ENCODE measurements at places on chromosomes 12 and 14. TPM values are rescaled to one million over a fixed set of nuclear protein-coding genes. Genes with fewer than 3 reads are reported as not detected.

The ACVR1B gene
- polyA plus RNA-seq, result 1.8 TPM

DNA sequence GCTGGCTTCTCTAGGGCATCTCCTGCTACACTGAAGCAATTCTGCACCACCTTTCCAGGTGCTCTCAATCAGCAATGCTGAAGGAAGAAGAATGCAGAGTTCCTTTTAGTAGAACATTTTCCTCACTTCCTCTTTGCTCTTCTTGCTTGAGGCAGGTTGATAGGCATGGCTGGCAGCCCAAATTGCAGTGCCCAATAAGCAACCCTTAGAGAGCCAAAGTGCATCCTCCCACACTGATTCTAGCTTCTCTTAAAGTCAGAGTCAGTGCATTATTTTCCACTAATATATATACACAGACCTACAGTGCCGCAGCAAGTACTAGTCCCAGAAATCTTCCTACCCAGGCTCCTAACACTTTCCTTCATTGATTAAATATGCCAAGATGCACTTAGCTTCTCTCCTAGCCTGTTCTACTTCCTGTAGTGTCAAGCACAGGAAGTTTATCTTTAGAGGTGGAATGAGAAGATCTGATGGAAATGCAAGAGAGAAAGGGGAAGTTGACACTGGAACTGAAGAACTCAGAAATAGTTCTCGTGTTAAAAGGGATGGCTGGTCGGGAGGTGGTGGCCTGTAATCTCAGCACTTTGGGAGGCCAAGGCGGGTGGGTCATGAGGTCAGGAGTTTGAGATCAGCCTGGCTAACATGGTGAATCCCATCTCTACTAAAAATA lies 132.7 kb downstream of the SSPN start:
- no peak overlapping the region for H3K27ac ChIP-seq
- no peaks in the 10 kb centered on the region for H3K36me3 ChIP-seq
- H3K4me3 ChIP-seq, result no peak overlapping the region
- peak; percentile 48 for DNase-seq
- peaks cover 10% of the 10 kb centered on the region for H3K4me1 ChIP-seq
- H3K27me3 ChIP-seq, result no peaks in the 10 kb centered on the region

The TSPAN19 gene
- not detected for polyA plus RNA-seq

GRCh38 chr12:52754135-52754534 lies 23.0 kb downstream of the KRT76 start:
- H3K27me3 ChIP-seq, result no peaks in the 10 kb centered on the region
- DNase-seq, result no peak
- H3K4me3 ChIP-seq, result no peak overlapping the region
- H3K27ac ChIP-seq, result no peak overlapping the region
- no peaks in the 10 kb centered on the region for H3K4me1 ChIP-seq

The TAS2R8 gene
- polyA plus RNA-seq, result not detected

DNA sequence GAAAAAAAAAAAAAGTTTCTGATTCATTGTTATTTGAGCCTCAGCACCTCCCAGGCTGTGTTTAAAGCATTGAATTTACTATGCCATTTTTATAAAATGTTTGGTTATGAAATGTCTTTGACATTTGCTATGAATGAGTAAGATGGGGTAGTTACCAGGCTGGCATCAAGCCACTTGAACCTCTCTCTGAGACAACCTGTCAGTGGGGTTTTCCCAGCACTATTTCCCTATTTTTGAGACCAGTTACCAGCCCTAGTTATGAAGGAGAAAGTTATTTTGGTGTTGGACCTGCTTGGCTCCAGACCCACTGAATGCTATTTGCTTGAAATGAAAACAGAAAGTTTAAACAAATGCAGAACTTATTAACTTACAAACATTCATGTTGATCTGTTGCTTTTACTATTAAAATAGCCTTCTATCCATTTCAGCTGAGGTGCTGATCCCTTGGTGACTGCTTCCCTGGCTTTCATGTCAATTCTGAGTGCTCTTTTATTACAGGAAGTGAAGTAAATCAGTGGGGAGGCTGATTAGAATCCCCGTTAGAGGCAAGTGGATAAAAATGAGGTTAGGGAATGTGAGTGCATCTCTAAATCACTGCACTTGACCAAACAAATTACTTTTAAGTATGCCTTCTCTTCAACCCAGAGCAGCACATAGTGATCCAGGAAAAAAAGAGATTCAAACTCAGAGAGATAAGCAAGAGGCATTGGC lies 37.8 kb downstream of the LLPH start:
- H3K27ac ChIP-seq, result peak overlapping the region; percentile 37
- peak; percentile 90 for DNase-seq
- H3K4me1 ChIP-seq, result no peaks in the 10 kb centered on the region

- peaks cover 2% of the 10 kb centered on the region for H3K27me3 ChIP-seq
- H3K4me3 ChIP-seq, result no peak overlapping the region
- DNase-seq, result no peak
- no peaks in the 10 kb centered on the region for H3K36me3 ChIP-seq
Measured at GRCh38 chr14:52080158-52080800, 11.4 kb upstream of the NID2 start.

DNA sequence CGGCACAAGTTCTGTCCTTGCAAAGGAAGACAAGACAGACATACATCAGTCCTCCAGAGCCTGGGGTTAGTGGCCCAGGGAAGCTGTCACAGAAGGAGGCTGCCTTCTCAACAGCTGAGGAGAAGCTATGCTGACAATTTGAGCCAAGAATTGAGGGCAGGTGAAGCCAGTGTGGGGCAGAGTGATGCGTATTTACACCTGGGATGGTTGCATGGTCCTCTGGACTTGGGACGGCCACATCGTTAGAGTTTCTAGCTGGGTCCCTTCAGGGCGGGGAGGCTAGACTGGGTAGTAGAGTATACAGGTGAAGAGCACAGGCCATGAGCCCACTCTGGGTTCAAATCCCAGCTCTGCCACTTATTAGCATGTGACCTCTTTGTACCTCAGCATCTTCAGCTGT lies 16.5 kb downstream of the KRT85 start:
- DNase-seq, result no peak
- no peaks in the 10 kb centered on the region for H3K4me1 ChIP-seq
- H3K36me3 ChIP-seq, result no peaks in the 10 kb centered on the region
- no peak overlapping the region for H3K27ac ChIP-seq

DNA sequence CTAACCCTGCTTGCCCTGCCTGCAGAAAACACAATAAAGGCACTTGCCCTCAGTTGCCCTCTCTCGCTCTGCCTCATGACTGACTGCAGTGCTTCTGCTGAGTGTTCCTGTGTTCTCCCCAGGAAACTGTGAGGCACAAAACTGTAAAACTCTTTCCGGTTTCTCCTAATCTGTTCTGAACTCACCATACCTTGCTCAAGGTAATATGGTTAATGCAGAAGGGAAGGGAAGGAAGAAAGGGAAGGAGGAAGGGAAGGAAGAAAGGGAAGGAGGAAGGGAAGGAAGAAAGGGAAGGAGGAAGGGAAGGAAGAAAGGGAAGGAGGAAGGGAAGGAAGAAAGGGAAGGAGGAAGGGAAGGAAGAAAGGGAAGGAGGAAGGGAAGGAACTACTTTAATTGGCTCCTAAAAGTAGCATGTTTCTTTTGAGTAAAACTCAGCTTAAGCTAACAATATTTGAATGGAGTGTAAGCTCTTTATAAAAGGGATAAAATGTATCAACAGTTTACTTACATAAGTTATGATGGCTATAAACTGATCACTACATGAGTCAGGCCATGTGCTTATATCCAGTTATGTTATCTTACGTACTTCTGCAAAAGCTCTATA lies 334.0 kb upstream of the CLEC14A start:
- no peaks in the 10 kb centered on the region for H3K4me1 ChIP-seq
- H3K36me3 ChIP-seq, result no peaks in the 10 kb centered on the region
- H3K27me3 ChIP-seq, result no peaks in the 10 kb centered on the region

The CISTR gene
- polyA plus RNA-seq, result not detected

DNA sequence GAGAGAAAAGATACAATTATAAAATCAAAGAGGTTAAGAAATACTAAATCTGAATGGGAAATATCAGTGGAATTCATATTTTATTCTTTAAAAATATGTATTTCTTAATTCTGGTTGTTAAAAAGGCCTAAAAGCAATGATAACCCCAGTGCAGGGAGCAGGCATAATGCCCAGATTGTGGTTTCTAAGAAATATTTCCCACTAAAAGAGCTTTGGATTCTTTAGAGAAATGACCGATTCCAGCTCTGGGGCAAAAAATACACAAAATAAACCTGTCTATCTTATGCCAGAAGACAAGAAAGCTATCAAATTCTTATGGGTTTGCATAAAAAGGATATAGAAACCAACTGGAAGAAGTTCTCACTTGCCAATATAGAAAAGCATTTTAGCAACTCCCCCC lies 71.6 kb downstream of the PDE6H start:
- H3K36me3 ChIP-seq, result no peaks in the 10 kb centered on the region
- H3K4me3 ChIP-seq, result no peak overlapping the region
- no peaks in the 10 kb centered on the region for H3K27me3 ChIP-seq
- H3K4me1 ChIP-seq, result no peaks in the 10 kb centered on the region

- H3K27me3 ChIP-seq, result no peaks in the 10 kb centered on the region
- no peaks in the 10 kb centered on the region for H3K36me3 ChIP-seq
- no peaks in the 10 kb centered on the region for H3K4me1 ChIP-seq
- no peak overlapping the region for H3K27ac ChIP-seq
- DNase-seq, result no peak
Measured at GRCh38 chr14:47660158-47660557, 15.2 kb downstream of the MDGA2 start.

DNA sequence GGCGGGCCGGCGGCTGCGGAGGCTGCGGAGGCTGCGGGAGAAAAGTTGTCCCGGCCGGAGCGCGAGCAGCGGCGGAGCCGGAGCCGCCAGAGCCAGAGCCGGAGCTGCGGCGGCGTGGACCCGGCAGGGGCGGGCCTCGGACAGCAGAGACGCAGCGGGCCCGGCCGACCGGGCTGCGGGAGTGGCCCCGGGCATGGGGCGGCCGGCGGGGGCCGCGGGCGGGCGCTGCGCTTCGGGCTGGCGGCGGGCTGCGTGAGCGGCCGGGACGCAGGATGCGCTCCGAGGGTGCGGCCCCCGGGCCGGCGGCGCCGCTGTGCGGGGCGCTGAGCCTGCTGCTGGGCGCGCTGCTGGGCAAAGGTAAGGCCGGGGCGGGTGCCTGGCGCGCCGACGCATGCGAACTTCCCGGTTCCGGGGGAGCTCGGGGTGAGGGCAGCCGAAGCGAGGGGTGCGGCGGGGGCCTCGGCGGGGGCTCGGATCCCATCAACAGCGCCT lies at the start of gene TMEM132C:
Gene TMEM132C, plus strand, starts transcription at position 40 of the 492 bp plus-strand sequence. Its CDS starts 233 bp downstream, at position 273.
- peaks cover 30% of the 10 kb centered on the region for H3K27me3 ChIP-seq
- H3K27ac ChIP-seq, result no peak within 1 kb of the TSS
- no peaks in the 10 kb centered on the region for H3K4me1 ChIP-seq
- no peak within 1 kb of the TSS for H3K4me3 ChIP-seq

DNA sequence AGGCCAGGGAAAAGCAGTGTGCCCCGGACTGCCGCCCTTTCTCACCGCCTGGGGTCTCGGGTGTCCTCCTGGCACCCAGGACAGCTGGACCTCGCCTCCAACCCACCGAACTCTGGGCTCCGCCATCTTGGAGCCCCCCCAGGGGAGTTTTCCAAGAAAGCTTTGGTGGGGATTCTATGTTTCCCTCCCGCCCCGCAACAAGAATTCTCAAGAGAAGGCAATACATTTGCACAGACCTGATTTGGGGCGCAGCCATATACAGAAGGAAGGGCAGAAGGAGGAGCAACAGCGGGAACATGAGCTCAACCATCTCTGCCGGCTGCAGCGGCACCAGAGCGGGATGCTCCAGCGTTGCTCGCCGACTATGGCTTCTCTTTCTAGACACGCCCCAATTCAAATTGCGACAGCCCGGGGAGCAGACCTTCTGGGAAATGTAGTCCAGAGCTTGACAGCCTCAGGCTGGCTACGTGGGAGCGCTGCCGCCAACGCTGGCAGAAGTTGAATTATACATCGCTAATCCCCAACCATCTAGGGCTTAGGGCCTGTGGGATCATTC lies at the start of gene RDH11:
Gene RDH11, minus strand, starts transcription at position 371 of the 556 bp plus-strand sequence. Its CDS starts 61 bp downstream, at position 310.
- H3K4me3 ChIP-seq, result peak within 1 kb of the TSS; percentile 71
- peaks cover 20% of the 10 kb centered on the region for H3K4me1 ChIP-seq
- H3K27ac ChIP-seq, result peak within 1 kb of the TSS; percentile 68
- no peaks in the 10 kb centered on the region for H3K27me3 ChIP-seq
- DNase-seq, result peak; percentile 84
- H3K36me3 ChIP-seq, result peaks cover 15% of the 10 kb centered on the region

DNA sequence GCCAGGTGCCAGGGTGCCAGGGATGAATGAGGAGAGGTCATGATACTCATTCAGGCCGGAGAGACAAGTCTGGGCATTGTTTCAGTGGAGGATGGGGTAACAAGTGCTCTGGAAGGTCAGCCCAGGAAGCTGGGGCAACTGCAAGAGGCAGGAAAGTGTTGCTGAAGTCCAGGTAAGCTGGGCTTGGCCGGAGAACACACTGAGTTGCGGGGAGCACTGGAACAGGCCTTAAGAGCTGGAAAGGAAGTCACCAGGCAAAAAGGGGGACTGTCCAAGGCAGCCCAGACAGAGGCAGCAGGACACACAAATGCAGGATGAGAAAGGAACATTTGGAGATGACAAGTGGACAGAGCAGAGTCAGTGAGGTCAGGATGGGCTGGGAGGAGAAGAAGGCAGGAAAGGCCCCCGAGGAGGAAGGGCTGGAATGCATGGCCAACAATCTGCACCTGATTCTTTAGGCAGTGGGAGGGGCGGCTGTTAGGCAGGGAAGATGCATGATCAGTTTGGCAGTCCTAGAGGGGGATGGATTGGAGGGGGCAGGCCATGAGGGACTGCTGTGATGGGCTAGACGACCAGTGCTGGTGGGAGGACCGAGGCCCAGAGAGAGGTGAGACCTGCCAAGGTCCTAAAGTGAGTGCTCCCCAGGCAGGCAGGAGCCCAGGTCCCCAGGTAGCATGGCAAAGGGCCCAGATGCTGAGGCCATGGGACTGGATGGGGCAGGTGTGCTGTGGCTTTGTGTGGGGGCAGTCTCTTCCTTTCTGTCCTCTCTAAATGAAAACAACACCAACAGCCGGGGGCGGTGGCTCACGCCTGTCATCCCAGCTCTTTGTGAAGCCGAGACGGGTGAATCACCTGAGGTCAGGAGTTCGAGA lies 17.2 kb upstream of the HHIPL1 start:
- no peak overlapping the region for H3K4me3 ChIP-seq
- H3K27ac ChIP-seq, result no peak overlapping the region
- no peaks in the 10 kb centered on the region for H3K4me1 ChIP-seq
- H3K27me3 ChIP-seq, result no peaks in the 10 kb centered on the region
- no peaks in the 10 kb centered on the region for H3K36me3 ChIP-seq

DNA sequence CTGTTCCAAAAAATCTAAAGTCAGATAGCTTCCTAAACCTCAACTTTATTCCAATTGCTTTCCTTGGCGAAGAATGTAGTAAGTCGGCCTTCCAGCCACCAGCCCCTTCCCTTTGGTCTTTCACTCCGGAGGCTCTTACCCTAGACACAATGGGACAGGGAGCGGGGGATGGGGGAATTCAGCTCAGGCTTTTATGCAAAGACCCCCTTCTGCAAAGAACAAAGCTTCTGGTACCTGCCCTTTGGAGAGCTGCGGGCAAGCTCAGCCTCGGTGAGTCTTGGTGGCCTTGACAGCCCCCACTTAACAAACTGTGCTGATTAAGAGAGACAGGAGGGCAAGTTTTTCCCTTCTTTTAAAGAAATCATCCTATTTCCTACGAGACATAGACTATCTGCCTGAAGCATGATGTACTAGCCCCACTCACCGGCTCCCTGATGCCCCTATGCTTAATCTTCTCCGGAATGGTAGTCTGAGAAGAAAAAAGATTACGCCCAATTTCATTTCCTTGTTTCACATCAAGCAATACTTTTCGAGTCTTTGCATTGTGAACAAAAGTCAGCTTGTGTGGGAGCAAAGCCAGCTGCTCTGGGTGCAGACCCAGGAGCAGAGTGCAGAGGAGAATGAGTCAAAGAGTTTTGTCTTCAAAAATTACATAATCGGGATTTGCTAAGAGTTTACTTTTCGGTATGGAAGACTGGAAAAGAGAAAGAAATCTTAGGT lies 1.5 kb upstream of the NANOG start:
- DNase-seq, result peak; percentile 6
- H3K4me1 ChIP-seq, result peaks cover 48% of the 10 kb centered on the region
- no peak overlapping the region for H3K27ac ChIP-seq
- no peaks in the 10 kb centered on the region for H3K27me3 ChIP-seq
- no peaks in the 10 kb centered on the region for H3K36me3 ChIP-seq

- no peak overlapping the region for H3K27ac ChIP-seq
- H3K4me3 ChIP-seq, result peak overlapping the region; percentile 82
- no peaks in the 10 kb centered on the region for H3K36me3 ChIP-seq
Measured at GRCh38 chr12:67649261-67649569, 670 bp downstream of the DYRK2 start.

Measured in CD14-positive monocyte (primary cell).